ENCODE measurements at places on chromosomes 7 and 10. TPM values are rescaled to one million over a fixed set of nuclear protein-coding genes. Genes with fewer than 3 reads are reported as not detected.

GRCh38 chr10:132186488-132187429 is at the start of gene DPYSL4:
TSS of gene DPYSL4 (plus strand) at chr10:132186948. CDS start at chr10:132187064, 116 bp downstream.
- no peak within 1 kb of the TSS for H3K27ac ChIP-seq
- H3K4me1 ChIP-seq = peaks cover 4% of the 10 kb centered on the region
- H3K36me3 ChIP-seq = peaks cover 3% of the 10 kb centered on the region
- DNase-seq = no peak

The CYP3A4 gene
- not detected for total RNA-seq

The GARIN1A gene
- total RNA-seq = 2.7 TPM

The TAS2R4 gene
- 1.4 TPM for total RNA-seq

The SPDYE16 gene
- not detected for total RNA-seq

- no peak overlapping the region for H3K27ac ChIP-seq
- H3K27me3 ChIP-seq = no peaks in the 10 kb centered on the region
- H3K4me3 ChIP-seq = no peak overlapping the region
- H3K36me3 ChIP-seq = no peaks in the 10 kb centered on the region
- peaks cover 5% of the 10 kb centered on the region for H3K4me1 ChIP-seq
Observed at GRCh38 chr10:120606051-120606764, 149.2 kb downstream of the PLPP4 start.

- no peak overlapping the region for H3K27ac ChIP-seq
- no peaks in the 10 kb centered on the region for H3K27me3 ChIP-seq
- H3K4me1 ChIP-seq = no peaks in the 10 kb centered on the region
- H3K36me3 ChIP-seq = no peaks in the 10 kb centered on the region
- DNase-seq = no peak
Observed at GRCh38 chr10:19168584-19168983, 120.0 kb downstream of the MALRD1 start.

The RPEL1 gene
- not detected for total RNA-seq

GRCh38 chr7:1964211-1964912 is 268.4 kb downstream of the MAD1L1 start:
- H3K27me3 ChIP-seq = no peaks in the 10 kb centered on the region
- peaks cover 51% of the 10 kb centered on the region for H3K36me3 ChIP-seq
- H3K4me3 ChIP-seq = no peak overlapping the region
- H3K4me1 ChIP-seq = peaks cover 32% of the 10 kb centered on the region

DNA sequence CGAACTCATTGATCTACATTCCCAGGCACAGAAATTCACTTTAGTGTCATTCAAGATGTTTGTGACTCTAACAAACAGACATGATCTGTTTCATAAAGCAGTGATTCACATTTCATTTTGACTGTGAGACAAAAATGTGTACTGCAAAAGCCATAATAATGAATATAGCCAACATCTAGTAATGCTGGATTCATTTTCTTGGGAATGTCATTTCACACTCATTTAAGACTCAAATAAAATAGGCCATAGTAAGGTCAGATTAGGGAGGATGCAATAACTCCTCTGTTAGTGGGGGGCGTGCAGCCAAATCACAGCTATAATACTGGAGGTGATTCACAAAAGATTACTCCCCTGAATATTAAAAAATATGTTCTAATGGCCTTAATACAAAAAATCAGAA is 566.6 kb upstream of the ZWINT start:
- no peak overlapping the region for H3K4me3 ChIP-seq
- H3K27ac ChIP-seq = no peak overlapping the region
- peaks cover 11% of the 10 kb centered on the region for H3K36me3 ChIP-seq
- H3K27me3 ChIP-seq = no peaks in the 10 kb centered on the region

DNA sequence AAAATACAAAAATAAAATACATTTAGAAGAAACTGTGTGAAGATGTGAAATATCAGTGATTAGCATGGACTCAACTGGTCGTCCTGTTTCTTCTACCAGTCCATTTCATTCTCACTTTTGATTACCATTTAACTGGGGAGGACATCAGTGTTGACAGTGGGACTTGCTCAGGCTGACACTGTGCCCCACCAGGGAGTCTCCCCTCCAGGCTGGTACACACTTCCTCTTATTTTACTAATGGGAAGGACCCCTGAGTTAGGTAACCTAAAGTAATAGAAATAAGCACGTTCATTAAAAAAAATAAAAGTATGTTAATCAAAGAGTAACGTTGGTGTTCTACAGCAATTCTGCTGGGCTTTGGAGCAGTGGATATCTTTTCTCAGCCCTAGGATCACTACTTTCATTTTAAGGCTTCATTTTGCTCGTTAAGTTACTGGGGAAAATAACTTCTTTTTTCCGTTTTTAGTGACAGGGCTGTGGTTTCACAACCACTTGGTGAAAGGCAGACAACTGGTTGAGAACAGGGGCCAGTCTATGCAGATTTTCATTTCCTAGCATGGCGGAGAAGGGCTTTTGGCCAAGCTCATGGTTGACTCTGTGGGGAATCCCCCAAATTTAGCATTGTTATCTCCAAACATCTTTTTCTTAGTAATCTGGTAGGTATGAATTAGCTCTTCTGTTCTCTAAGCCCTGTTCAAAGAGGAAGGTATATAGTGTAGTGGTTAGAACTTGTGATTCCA is 2.1 kb downstream of the SNX10 start:
- peak; percentile 79 for DNase-seq
- H3K27ac ChIP-seq = peak overlapping the region; percentile 97

DNA sequence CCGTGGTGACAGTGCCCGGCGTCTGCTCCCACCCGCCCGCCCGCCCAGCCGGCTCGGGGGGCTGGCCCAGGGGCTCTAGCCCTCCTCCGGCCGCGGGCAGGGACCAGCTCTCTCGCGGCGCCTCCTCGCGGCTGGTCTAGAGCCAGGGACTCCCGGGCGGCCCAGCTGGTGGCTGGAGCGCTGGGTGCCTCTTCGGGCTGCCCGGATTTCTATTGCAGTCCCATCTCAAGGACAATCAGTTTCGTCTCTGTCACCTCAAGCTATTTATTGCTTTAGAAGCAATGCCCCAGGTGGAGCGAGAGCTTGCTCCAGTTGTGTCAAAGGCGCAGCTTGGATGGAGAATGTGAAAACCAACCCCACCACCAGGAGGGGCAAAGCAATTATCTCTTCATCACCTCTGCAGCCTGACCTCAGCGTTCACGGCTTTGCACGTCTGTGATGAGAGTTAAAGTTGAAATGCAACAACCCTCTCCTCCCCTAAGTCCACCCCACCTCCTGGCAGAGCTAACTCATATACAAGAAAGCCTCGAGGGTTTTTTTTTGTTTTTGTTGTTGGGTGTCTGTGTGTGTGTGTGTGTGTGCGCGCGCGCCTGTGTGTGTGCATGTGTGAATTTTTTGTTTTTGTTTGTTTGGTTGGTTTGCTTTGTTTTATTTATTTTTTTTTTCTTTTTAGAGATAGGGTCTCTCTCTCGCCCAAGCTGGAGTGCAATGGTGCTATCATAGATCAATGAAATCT is at the start of gene ITGA8:
Gene ITGA8 (minus strand): TSS at position 24 of the 736 bp plus-strand sequence. CDS start 151 bp downstream, outside the sequence.
- H3K4me3 ChIP-seq = peak within 1 kb of the TSS; percentile 54
- no peaks in the 10 kb centered on the region for H3K36me3 ChIP-seq
- no peak within 1 kb of the TSS for H3K27ac ChIP-seq
- peaks cover 63% of the 10 kb centered on the region for H3K27me3 ChIP-seq

GRCh38 chr7:132351954-132352499 is 224.2 kb downstream of the PLXNA4 start:
- no peak overlapping the region for H3K4me3 ChIP-seq
- H3K27me3 ChIP-seq = peaks cover 40% of the 10 kb centered on the region
- H3K36me3 ChIP-seq = no peaks in the 10 kb centered on the region

Data from activated T-cell treated with anti-CD3 and anti-CD28 coated beads, Interleukin-2, amount 50 U/mL, for 72 hours (primary cell).